ENCODE measurements at places on chromosomes 11 and 22.
A peak's percentile ranks its signal among the peaks of the same experiment; 100 is the strongest.

- DNase-seq: peak; percentile 64
Observed at GRCh38 chr22:50169774-50170341, 673 bp upstream of the PANX2 start.

GRCh38 chr11:8006349-8006977 is 19.3 kb downstream of the EIF3F start:
- peak; percentile 34 for DNase-seq

DNA sequence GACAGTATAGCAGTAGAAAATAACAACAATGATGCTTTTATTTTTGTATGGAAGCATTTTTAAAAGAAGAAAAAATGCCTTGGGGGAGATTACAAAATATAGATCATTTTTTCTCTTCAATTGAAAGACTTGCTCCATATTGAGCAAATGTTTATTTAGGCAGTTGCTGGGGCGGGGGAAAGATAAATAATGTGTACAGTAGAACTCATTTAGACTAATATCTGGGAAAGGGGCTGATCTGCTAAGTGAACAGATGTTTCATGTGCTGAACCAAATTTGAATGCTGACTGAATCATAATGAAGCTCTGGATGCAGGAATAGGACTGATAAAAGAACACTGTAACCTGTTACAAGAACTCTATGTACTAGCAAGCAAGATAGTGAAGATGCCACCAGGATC is 457.1 kb upstream of the TENM4 start:
- no peak for DNase-seq

GRCh38 chr11:130531061-130531460 is 82.6 kb downstream of the ADAMTS15 start:
- no peak for DNase-seq

GRCh38 chr11:9687711-9688477 is 24.0 kb downstream of the SWAP70 start:
- no peak for DNase-seq

DNA sequence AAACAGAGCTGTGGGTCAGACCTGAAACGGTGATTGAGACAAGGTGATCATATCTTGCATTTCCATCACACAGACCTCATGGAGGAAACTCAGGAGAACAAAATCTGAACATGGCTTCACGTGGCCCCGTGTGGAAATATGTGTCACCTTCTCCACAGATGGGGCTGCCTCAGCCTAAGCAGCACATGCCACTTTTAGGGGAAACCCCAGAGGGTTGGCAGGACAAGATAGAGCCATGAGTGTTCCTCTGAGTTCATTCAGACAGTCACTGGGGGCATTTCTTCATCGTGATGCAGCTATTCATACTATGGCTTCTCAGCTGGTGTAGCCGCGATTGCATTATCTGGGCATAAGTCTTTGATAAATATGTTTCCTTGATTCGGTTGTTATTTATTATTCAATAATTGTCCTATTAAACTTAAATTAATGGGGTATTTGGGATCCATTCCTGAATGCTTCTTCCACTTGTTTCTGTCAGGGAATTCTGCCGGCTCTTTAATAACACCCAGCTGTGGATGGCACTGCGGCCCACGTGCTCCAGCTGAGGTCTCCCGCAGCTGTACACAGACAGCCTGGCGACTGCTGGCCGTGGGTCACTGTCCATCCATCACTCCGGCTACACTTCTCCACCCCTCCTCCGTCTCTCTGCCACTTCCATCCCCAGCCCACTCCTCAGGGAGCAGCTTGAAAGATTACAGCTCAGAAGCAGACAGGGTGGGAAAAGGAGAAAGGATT is 485.1 kb downstream of the OPCML start:
- DNase-seq: no peak

- no peak for DNase-seq
Observed at GRCh38 chr22:49152127-49152938, 675.3 kb downstream of the BRD1 start.

- DNase-seq: peak; percentile 25
Observed at GRCh38 chr11:128503245-128503991, 83.9 kb downstream of the ETS1 start.

GRCh38 chr11:71440021-71440755 is 8.0 kb downstream of the DHCR7 start:
- DNase-seq: no peak

GRCh38 chr22:49423125-49423650 is 404.5 kb downstream of the BRD1 start:
- DNase-seq: no peak

DNA sequence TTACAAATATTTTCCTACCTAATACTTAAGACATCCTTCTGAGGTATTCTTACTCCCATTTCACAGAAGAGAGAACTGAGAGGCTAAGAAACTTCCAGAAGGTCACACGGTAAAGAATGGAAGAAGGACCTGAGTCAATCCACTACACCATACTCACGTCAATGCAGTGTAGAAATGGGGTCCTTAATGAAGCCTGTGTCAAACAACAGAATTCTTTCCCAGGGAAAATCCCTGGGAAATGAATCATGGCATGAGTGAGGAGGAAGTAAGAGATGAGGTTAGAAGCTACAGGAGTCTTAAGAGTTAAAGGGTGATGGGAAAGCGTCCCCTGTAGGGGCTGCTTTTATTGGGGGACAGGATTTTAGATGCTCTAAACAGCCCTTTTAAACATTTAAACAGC is 147.9 kb downstream of the C11orf91 start:
- DNase-seq: no peak

GRCh38 chr11:127471662-127472061 is 471.1 kb upstream of the KIRREL3 start:
- DNase-seq: no peak

DNA sequence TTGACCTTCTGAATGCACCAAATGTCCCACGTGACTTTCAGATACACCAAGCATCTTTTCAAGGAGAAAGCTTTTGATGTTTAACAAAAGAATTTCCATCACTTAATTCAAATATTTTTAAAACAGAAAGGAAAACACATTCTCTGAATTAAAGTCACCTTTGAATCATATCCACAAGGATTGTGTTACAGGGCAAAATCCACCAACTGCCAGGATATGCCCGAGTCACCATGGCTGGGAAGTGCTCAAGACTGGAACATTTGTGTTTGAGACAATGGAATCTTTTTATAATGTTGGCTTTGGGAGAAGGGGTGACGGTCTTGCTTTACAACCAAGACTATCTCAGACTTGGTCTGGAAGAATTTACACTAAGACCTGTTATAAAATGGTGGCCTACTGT is 40.8 kb downstream of the BID start:
- no peak for DNase-seq

GRCh38 chr11:83583757-83584366 is 297.7 kb upstream of the CCDC90B start:
- no peak for DNase-seq

- no peak for DNase-seq
Observed at GRCh38 chr11:75105462-75105925, 8.8 kb upstream of the OR2AT4 start.
